ENCODE measurements at places on chromosomes 1 and 21. TPM values are rescaled to one million over a fixed set of nuclear protein-coding genes. Genes with fewer than 3 reads are reported as not detected.

DNA sequence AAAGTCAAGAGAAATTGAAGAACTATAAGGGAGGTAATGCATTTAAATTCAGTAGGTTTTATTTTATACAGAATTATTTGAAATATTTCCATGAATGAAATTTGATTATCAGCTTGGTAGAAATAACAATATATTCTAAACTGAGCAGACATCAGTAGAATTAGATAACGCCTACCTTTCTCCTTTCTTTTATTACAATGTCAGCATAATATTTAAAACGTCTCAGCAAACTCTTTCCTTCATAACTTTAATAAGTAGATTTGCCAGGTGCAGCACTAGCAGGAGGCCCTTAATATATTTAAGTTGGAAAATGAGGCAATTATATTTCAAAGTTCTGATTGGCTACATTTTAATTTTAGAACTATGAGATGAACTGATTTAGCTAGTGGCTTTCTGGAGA, 298.8 kb downstream of the BRINP3 start:
- DNase-seq, result no peak

DNA sequence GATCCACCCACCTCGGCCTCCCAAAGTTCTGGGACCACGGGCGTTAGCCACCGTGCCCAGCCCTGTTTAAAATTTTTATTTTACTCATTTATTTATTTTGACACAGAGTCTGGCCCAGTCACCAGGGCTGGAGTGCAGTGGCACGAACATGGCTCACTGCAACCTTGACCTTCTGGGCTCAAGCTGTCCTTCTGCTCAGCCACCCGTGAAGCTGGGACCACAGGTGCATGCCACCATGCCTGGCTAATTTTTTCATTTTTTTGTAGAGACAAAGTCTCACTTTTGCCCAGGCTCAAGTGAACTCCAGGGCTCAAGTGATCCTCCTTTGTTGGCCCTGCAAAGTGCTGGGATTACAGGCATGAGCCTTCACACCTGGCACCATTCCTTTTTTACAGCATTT, 27.5 kb upstream of the DNAJC6 start:
- no peak for DNase-seq

DNA sequence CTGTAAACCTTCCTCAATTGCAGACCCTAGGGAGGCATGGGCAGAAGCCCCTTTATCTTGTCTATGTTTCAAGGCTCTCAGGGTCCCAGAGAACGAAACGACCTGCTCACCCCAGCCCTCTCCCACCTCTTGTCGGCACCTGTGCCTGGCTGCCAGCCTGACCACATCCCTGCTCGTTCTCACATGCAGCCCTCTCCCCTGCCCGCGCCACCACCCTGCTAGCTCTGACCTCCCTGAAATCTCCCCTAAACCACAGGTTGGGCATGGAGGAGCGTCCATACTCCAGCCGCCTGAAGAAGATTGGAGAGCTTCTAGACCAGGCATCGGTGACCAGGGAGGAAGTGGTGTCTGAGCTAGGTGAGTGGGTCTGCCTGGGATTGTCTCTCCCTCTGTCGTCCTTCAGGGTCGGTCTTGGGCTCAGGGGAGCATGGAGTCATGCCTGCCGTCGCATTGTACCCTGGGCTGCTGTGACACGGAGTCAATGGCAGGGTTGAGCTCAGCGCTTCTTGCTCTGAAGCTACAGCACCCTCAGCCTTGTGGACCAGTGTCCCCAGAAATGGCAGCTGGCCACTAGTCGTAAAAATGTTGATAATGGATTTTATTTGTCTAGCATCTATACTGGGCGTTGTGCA, 3.6 kb downstream of the ADPRS start:
- no peak for DNase-seq

DNA sequence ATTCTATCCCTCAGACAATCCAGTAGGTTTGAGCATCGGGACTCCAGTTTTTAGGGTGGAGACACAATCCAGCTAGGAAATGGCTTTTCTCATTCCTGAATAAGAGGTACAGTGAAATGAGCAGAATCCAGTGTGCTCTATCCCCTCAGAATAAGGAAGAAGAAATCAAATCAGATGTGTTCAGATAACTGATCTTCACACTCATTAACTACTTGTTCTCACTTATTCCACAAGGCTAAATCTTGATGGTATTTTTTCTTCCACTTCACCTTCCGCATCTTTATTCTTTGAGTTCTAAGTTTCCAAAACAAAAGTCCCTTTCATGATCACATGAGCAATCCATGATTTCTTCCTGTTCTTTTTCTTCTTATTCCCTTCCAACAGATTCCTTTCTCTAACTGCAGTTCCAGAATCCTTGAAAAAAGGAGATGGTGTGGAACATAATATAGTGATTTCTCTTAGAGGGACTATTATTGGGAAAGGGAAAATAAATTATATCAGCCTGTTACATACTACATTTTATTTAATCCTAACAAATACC, 1.7 kb downstream of the SYT11 start:
- no peak for DNase-seq

The SPRR2B gene
- not detected for total RNA-seq

The FAM72C gene
- 0.49 TPM for total RNA-seq

The SPATA45 gene
- total RNA-seq, result not detected
